Epithelial cell of prostate (primary cell): ENCODE measurements at places on chromosomes 12 and 14.

GRCh38 chr14:96894966-96895365 is 97.8 kb downstream of the VRK1 start:
- no peak for DNase-seq

DNA sequence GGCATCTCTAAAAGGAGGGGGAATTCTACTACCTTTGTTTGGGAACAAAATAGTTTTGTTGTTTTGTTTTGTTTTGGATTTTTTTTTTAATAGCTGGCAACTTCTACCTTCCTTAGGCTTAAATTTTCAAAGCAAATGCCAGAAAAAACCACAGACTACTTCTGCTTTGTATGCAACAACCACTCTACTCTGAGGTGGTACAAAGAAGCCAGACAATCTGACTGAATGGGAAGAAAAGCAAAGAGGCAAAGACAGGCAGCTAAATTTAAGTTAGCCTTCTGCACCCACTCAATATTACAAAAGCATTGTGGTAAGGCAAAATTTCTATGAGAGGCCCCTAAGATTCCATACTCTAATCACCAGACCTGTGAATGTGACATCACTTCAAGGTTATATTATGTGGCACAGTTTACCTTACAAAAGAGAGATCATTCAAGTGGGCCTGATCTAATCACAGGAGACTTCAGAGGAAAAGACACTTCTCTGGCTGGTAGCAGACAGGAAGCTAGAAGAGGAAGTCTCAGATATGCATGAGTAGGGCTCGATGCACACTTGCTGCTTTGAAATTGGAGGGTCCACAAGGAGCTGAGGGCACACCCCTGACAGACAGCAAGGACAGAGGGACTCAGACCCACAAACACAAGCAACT is 566.6 kb downstream of the RPS29 start:
- DNase-seq: no peak

DNA sequence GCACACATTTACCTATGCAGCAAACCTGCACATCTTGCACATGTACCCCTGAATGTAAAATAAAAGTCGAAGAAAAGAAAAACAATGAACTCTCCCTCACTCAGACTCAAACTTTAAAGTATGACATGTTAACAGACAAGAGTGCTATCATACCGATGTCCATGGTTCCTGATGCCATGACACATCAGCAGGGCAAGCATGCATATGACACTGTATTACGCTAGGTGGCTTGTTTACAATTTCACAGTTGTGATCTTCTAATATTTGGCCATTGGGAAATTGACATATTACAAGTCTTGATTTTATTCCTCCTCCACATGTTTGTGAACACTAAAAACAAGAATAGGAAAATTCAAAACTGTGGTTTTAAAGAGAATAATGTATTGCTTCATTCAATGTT is 126.6 kb downstream of the ADAMTS20 start:
- DNase-seq: no peak

DNA sequence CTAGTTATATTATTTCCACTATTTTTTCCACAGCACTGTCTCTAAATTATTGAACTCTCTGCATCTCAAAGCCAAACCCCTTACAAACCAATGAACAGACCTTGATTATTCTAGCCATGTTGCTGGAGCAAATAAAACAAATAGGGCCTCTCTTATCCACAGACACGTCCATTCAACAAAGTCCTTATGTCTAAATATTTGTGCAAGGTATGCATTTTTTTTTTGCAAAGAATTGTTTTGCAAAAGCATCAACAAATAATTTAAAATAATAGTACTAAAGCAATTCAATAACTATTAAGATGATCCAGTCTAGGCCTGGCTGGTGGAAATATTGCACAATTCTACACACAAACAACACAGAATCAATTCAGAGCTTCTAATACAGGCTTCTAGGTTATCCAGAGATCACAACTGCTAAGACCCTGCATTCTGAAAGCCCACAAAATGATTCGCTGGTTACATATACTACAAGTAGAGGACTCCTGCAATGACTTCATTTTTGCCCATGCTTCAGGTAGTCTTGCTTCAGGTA is 221.0 kb downstream of the SLC25A21 start:
- DNase-seq: no peak

DNA sequence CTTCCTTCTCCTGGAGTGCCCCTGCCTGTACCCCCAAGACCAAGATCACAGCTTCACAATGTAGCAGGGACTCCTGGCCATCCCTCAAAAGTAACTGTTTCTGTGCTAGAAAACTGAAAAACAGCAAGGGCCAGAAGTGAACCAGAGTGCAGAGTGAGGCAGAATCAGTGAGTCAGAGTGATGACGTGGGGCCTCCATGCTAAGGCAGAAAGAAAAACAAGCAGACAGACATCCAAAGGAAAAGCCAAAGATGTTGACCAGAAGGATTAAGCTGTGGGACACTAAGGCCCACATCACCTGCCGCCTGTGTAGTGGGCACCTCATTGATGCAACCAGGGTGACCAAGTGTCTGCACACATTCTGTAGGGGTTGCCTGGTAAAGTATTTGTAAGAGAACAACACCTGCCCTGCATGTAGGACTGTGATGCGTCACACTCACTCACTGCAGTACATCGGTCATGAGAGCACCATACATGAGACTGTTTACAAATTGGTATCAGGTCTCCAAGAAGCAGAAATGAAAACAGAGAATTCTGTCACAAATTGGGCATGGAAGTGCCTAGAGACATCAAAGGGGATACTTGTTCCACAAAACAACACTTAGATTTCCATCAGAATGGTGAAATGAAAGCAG is 51.2 kb downstream of the ARMH4 start:
- no peak for DNase-seq

GRCh38 chr12:46763230-46763629 is 62.6 kb downstream of the SLC38A4 start:
- DNase-seq: no peak

DNA sequence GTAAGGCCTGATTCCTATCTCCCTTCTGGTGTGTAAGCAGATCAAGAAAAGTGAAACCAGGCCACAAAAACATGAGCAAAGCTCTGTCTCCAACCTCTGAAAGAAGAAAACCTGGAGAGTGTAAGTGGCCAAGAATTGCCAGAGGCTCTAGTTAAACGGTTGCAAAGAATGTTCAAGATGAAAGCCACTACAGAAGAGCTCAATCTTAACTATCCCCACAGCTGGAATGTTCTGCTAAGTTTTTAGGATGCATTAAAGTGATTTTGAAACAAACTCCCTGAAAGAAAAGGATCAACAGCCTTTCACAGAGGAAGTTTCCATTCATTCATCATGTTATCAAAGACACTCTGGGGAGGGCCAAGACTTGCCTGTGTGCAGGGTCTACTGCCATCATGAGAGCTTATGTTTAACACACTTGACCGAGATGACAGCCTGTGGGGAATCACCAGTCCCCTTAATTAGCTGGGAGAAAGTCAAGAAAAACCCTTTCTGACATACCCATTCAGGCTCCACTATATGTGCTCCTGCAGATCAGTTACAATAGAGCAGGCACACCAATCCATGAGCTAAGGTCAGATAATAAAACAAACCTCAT is 128.0 kb upstream of the OVCH1 start:
- DNase-seq: no peak

DNA sequence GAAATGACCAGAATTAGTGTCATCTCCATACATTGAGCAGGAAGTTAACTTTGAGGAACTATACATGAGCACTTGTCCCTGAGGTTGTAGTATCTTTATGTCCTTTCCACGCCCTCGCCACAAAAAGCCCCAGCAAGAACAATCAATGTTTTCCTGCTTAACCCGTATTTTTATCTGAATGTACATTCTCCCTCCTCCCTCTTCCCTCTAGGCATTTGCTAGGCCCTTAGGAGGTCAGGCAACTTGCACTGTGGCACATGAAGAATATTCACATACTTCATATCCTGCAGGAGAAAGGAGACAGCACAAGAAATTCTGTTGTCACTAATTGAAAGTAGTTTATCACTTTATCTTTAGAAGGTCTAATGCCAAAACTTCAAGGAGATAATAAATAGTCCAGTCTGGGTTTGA is 18.1 kb upstream of the DUSP6 start:
- DNase-seq: no peak

GRCh38 chr12:29152223-29152868 is 3.3 kb downstream of the FAR2 start:
- no peak for DNase-seq

DNA sequence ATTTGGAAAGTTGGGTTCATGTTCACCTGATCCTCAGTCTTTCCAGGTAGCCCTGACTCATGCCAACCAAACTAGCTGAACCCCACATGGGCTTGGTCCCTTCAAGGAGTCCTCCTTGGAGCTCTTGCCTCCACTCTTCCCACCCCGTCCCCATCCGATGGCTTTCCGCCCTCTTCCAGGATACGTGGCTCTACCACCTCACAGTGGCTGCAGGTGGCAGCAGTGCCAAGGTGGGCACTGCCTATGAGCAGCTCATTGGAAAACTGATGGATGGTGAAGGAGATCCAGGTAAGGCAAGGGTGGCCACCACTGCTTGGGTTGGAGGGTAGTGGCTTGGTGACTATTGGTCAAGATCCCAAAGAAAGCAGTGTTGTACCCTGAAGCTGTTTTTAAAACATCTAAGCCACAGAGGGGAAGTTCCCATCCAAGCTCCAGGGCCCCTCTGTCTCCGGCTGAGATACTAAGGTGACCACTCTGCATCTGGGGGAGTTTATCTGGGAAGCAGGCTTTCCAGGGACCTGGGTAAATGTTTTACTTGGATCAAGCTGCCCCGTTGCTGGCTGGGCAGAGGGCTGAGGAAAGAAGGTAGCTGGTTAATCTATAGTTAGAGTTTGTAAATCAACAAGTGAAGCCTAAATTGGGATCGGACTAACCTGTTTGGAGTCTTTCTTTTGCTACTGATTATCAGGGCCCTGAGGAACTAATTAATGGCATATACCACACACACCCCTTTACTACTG is 23.7 kb downstream of the PIGH start:
- no peak for DNase-seq

- no peak for DNase-seq
Observed at GRCh38 chr12:48084066-48084465, 21.8 kb downstream of the SENP1 start.

DNA sequence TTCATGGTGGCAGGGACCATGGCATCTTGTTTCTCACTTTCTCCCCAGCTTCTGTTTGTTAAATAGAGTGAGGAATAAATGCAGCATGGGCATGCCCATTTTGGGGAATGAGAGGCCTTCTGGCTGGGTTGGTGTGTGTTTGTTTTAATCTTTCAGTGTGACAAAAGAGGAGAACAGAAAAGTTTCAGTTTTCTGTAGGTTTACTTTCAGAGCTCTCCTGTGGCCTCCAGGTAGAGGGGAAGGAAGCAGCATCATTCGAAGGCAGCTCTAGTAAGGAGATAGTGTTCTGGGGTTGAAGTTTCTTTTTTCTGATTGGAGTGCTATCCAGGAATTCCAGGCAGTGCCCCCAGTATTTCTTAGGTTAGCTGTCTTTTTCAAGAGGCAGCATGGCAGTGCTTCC is 15.3 kb downstream of the MSRB3 start:
- no peak for DNase-seq

DNA sequence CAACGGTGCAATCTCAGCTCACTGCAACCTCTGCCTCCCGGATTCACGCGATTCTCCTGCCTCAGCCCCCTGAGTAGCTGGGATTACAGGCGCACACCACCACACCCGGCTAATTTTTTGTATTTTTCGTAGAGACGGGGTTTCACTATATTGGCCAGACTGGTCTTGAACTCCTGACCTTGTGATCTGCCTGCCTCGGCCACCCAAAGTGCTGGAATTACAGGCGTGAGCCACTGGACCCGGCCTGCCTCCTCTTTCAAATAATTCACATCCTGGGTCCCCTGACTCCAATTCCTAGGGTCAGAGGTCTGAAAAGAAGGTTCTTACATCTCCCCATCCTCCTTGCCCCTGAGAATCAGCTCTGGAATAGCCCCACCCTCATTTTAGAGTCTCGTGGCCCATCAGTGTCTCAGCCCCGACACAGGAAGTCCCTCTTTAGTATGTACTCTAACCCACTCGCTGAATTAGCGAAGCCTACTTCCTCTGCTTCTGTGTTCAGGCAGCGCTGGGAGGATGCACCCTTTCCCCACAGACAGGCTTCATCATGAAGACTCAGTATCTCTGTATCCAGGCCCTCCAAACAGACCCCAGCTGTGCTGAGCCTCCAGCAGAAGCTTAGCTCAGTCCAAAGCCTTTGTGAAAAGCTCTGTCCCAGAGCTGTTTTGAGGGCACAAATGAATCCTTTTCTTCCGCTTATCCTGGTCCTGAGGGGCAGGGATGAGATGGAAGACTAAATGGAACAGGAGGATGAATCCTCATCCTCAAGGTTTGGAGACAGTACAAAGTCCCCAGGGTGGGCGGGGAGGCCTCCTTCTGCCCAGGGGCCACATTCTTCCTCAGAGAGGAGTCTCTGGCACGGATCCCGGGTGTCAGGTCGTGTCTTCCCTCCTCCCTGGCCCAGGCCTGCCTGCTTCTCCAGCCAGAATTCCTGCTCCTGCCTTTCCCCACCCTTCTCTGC is 3.5 kb downstream of the LPAR5 start:
- DNase-seq: no peak

DNA sequence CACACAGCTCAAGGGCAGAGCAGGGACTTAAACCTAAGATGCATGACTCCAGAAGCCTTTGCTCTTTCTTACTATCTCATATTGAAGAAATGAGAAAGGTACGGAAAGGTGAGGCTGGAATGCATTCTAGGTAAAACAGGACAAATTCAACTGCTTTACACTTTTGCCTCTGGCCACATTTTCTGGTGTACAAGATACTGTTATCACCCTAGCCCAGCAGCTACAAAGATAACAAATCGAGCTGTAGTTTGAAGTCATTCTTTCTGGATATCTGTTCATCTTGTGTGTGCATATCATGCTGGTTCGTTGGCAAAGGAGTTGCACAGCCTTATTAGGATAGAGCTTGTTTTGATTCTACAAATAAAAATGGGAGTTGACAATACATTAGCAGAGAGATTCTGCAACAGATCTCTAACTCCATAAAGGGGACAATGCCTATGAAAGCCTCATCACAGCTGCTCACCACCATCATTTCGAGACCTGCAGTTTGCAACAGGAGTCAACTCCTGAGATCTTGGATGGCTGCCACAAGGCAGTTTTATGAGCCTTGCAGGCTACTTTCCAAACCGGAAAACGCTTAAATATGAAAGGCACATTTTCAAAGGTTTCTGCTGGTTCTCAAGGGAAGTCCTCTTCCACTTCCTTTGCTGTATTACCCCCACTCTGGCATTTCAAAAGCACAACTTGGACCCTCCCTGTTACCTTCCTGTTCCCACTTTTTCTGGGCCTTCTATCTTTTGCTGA is 64.9 kb downstream of the STXBP6 start:
- no peak for DNase-seq
